KBM-7 (cell line): ENCODE measurements at places on chromosomes 2 and 18.

GRCh38 chr18:35603008-35603407 lies 21.5 kb downstream of the GALNT1 start:
- no peak for DNase-seq

- DNase-seq: no peak
These were observed 524.6 kb upstream of the SETBP1 start for GRCh38 chr18:44156126-44156525.

- DNase-seq: no peak
These were observed 166.3 kb upstream of the FN1 start for GRCh38 chr2:215601990-215602721.

DNA sequence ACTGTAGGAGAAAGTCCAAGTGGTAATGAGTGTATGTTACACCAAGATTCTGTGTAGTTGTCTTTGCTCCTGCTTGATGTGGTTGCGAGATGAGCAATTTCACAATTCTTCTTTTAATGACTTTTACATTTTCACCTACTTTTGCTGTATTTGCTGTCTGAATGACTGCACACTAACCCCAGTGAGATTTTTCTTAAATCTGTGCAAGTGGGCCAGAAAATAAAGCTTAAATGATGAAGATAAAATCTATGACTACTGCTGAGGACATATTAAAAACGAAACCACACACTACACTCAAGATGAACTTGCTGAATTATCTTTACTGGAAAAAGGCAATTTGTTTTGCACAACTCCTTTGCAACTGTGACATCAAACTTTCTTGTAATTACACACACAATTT lies 4.1 kb downstream of the LDAH start:
- no peak for DNase-seq

DNA sequence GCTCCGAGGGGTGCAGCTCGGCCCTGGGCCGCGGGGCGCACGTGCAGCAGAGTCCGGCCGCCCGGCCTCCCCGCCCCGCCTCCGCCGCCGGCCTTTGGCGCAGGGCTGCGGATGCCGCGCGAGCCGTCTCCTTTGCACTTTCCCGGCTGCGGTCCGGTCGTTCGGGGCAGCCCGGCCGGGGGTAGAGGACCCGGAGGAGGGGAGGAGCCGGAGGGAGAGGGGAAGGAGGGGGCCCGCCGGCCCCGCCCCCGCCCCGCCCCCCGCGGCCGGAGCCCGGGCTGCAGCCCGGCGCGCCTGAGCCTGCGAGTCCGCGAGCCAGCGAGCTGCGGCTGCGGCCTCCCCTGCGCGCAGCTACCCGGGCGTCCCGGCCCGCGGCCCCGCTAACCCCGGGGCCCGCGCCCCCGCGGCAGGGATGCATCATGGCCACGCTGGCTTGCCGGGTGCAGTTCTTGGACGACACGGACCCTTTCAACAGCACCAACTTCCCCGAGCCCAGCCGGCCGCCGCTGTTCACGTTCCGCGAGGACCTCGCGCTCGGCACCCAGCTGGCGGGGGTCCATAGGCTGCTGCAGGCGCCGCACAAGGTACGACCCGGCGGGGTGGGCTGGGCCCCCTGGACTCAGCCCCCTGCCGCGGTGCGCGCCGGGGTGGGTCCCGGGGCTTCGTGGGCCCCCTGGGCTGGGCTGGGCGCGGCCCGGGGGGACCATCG lies at the start of gene FHOD3:
TSS of gene FHOD3 (plus strand) at position 297 of the 709 bp plus-strand sequence. CDS start at position 420, 123 bp downstream.
- DNase-seq: peak; percentile 14

DNA sequence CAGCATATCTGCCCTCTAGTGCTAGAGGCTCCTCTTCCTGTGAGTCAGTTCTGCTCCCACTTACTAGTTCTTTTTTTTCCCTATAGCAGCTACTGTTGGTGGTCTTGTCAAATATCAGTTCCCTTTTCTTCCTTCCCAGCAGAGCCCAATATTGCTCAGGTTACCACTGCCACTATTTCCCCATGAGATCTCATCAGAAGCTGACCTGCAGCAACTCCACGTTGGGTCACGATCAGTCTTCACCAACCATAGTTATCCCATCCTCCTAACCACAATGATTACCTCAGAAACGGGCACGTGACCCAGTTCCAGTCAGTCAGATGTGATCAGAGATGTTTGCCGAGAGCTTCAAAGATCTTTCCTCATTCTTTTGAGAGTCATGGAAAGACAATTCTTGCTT lies 59.7 kb upstream of the CAPN13 start:
- DNase-seq: peak; percentile 59

- DNase-seq: no peak
These were observed 79.4 kb upstream of the AGAP1 start for GRCh38 chr2:235414422-235414821.

- no peak for DNase-seq
These were observed 101.3 kb upstream of the KLHL29 start for GRCh38 chr2:23283653-23284052.

- DNase-seq: peak; percentile 86
These were observed 5.1 kb upstream of the STEAP3 start for GRCh38 chr2:119218478-119219064.

GRCh38 chr18:63216516-63217311 lies 102.9 kb downstream of the BCL2 start:
- DNase-seq: no peak
